RPMI7951 (cell line): ENCODE measurements at places on chromosomes 4 and X. TPM values are rescaled to one million over a fixed set of nuclear protein-coding genes. Genes with fewer than 3 reads are reported as not detected.

SPACA5 gene
- total RNA-seq = 0.78 TPM in 1 of 2 replicates, not detected in the other

- DNase-seq = no peak
These were observed 31.9 kb downstream of the ANAPC10 start for GRCh38 chr4:145066063-145066501.

DNA sequence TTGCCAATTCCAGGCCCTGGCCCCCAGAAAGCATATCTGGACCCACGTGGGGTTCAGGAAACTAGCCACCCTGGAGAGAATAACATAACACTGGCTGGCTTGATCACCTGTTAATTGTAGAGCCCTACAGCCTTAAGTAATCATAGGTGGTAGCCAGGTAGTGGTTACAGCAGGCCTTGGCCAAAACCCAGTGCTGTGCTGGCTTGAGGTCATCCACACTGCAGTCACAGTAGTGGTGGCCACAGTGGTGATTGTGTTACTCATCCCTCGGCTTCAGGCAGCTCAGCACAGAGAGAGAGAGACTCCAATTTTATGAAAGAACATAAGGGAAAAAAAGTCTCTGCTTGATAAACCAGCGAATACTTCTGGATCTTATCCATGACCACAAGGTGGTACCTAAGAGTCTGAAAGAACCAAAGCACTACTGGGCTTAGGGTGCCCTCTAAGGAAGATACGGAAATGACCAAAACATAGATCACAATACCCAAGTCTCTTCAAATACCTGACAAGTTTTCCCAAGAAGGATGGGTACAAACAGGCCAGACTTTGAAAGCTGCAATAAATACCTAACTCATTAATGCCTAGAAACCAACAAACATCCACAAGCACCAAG lies 46.6 kb upstream of the CDX4 start:
- no peak for DNase-seq

- DNase-seq = no peak
These were observed 282.3 kb upstream of the MAD2L1 start for GRCh38 chr4:120348948-120349347.

DNA sequence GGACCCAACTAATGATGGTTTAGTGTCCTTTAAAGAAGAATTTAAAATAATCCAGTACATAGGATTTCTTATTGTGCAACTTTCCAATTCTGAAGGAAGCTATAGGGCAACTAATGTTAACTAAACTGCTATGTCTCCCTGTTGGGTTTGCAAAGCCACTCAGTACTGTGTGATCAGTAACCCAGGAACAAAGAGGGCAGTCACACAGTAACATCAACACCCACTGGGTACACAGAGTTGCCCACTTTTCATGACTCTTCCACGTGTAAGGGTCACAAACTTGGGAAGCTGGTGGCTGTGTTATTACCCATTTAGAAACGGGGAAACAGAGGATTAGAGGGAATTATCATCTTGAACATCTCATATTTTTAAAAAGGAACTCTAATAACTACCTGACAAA lies 555.0 kb upstream of the DIPK2B start:
- no peak for DNase-seq

DNA sequence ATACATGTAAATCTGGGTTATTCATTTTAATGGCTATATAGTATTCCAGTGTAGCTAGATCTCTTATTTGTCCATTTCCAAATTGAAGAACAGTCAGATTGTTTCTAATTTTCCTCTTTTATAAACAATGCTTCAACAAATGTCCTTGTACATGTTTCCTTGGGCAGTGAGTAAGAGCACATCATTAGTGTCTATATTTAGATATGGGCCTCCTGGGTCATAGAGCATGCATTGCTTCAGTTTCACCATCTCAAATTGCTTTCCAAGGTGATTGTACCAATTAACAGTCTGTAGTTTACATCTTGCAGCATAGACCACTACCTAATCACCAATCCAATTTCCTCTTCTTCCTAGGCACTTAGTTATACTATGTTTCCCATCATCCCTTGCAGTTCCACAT lies 13.4 kb downstream of the PHKA2 start:
- no peak for DNase-seq

- no peak for DNase-seq
These were observed 164.2 kb upstream of the PITX2 start for GRCh38 chr4:110787109-110787508.

- peak; percentile 16 for DNase-seq
These were observed 49.8 kb downstream of the TMEM144 start for GRCh38 chr4:158259955-158260575.

GRCh38 chr4:37481547-37482122 lies 204.5 kb downstream of the RELL1 start:
- no peak for DNase-seq

TMEM154 gene
- total RNA-seq = 0.59 and 0.60 TPM in 2 replicates

XAGE1B gene
- total RNA-seq = 1.9 and 5.5 TPM in 2 replicates
